ENCODE measurements at places on chromosomes 6 and 20.

DNA sequence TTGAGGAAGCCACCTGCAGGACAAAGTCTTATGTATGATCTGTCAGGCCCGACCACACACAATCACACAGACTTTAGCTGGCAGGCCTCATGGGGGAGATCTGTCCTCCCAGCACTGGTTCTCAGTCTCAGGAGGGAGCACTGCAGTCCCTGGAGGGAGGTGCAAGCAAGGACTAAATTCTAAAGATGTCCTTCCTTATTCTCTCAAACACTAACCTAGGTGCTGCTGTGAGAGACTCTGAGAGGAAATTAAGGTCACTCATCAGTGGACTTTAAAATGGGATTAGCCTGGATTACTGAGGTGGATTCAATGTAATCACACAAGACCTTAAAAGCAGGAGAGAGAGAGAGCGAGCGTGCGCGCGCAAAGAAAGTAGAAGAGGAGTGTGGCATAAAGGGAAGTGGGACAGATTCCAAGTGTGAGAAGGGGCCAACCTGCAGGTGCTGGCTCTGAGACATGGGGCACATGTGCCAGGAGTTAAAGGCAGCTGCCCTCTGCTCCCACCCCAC is 14.3 kb downstream of the GLO1 start:
- no peak for DNase-seq

DNA sequence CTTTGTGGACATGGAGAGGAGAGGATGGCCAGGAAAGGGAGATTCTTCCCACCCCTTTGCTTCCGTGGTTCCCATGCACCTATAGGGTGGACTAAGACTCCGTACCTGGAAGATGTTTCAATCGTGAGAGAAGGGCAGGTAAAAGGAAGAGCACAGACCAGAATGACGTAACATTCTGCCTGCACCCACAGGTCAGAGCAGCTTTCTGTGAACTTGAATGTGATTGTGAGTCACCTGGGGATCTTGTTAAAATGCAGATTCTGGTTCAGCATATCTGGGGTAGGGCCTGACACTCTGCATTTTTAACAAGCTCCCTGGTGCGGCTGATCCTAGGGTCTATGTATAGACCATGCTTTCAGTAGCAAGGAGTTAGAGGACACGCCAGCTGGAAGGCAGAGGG is 164.1 kb upstream of the SGK1 start:
- DNase-seq = no peak

- no peak for DNase-seq
These were observed 881.9 kb downstream of the QKI start for GRCh38 chr6:164296411-164296810.

GRCh38 chr20:61924211-61924857 is 141.3 kb downstream of the TAF4 start:
- DNase-seq = no peak

DNA sequence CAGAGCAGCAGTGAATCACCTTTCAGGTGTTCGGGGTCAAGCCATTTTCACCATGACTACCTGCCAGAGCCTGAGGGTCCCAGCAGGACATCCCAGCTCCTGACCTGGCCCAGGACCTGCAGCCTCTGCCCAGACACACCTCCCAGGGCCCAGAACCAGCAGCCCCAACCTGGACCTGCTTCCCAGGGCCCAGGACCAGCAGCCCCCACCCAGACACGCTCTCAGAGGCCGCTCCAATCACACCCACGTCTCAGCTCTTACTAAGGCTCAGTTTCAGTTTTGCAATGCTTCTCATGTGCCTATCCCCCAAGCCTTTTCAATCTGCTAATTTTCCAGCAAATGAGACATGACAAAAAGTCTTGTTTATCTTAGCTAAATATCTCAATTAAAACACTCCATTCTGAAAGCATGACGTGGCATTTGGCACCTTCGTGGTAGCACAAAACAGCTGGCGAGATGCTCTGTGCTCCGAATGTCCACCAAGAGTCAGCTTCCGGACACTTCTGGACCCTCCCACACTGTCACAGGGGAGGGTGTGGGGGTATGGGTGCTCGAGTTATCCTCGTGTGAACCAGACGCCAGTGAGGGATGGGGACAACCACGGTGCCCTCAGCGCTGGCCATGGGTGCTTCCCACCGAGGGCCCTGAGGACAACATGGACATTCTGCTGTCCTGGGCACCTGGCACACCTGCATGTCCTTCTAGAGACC is 253.2 kb downstream of the DLL1 start:
- DNase-seq = no peak

DNA sequence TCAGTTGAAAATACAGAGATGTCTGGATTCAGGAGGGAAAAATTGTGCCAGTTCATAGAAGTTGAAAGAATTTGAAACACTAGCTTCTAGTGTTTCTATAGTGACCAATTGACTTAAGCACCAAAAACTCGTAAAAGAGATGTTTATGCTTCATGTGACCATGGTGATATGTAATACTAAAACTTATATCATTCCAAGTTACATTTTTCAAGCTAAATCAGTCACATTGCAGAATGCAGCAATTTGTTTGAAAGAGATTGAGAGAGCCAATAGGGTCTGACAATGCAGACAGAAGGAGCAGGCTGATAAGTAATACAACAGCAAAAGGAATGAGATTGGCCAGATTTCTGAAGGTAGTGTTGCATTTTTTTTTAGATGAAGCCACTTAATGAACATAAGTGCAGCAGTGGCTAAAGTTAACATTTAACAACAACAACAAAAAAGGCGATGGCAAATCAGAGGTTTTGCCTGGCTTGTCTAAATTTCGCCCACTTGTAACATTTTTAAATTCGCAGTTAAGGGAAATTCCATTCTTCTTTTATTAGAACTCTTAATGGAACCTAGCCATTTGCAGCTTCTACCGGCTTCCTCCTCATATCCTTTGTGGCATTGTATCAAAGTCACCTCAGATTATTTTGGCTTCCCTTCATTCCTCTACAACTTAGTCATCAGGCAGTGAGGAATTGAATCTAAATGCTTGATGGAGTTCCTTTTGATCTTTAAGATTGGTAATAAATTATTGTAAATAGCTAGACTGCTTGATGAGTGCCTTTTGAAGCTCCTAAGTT is 484.0 kb upstream of the SOX4 start:
- DNase-seq = no peak

DNA sequence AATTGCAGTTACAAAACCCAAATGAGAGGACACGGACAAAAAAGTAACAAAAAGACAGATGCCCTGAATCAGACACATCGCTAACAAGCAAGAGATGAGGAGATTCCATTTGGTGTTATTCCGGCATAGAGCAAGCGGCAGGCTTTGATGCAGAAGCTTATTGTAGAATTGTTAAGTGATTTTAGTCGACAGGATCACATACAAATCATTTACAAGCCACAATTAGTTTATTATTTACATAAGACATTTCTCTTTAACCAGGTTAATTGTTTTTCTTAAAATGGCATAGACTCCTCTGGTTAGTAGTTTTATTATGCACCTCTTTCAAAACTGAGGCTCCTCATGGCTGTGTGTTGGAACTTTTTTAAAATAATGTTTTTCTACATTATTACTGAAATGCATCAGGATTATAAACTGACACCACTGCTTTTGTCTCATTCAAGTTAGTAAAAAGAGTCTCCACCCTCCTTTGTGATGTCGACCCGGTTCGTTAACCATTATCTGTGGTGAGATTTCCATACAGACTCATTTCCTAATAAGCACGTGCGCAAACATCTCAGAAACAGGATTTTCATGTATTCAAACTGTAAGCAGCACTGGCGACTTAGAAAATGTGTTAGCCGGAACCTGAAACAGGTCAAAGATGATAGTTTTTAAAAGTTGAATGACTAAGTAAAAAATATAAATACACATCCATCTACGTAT is 119.8 kb downstream of the COL12A1 start:
- no peak for DNase-seq

DNA sequence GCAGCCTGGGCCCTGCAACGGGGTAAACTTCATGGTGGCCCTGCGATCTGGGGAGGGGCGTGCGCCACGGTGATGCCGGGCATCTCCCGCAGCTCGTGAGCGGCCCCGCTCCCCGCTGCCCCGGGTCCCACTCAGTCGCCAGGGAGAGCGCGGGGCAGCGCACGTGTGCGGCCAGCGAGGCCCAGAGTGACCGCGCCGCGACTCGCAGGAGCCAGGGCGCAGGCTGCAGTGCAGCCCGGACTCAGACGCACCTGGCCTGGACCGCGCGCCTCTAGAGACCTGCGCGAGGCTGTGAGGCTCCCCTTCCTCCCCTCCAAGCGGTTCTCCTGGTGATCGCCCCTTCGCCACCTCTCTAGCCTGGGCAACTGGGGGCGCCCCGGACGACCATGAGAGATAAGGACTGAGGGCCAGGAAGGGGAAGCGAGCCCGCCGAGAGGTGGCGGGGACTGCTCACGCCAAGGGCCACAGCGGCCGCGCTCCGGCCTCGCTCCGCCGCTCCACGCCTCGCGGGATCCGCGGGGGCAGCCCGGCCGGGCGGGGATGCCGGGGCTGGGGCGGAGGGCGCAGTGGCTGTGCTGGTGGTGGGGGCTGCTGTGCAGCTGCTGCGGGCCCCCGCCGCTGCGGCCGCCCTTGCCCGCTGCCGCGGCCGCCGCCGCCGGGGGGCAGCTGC is 652 bp downstream of the BMP6 start:
- no peak for DNase-seq

DNA sequence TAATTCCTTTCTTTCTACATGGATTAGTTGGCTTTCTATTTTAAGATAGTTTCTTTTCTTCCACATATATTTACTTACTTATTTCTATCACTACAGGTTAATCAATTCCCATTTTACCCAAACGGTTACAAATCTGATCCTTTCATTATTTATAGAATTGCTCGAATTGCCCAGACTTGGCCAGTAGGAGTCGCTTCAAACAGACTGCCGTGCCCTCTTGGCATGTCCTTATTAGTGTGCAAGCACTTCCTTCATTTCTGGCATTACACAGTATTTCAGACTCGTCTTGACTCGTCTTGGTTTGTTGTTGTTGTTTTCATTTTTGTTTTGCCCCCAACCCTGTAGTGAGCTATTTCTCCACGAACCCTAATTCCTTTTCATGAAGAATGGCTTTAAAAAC is 74.6 kb downstream of the SAMD3 start:
- DNase-seq = no peak

- no peak for DNase-seq
These were observed 236.3 kb downstream of the BCAS1 start for GRCh38 chr20:53834062-53834442.

- DNase-seq = no peak
These were observed 25.7 kb upstream of the POU3F2 start for GRCh38 chr6:98808541-98809210.

GRCh38 chr6:30157999-30158398 is 3.0 kb downstream of the TRIM10 start:
- no peak for DNase-seq

GRCh38 chr20:15209537-15209936 is 872.1 kb upstream of the FLRT3 start:
- no peak for DNase-seq

DNA sequence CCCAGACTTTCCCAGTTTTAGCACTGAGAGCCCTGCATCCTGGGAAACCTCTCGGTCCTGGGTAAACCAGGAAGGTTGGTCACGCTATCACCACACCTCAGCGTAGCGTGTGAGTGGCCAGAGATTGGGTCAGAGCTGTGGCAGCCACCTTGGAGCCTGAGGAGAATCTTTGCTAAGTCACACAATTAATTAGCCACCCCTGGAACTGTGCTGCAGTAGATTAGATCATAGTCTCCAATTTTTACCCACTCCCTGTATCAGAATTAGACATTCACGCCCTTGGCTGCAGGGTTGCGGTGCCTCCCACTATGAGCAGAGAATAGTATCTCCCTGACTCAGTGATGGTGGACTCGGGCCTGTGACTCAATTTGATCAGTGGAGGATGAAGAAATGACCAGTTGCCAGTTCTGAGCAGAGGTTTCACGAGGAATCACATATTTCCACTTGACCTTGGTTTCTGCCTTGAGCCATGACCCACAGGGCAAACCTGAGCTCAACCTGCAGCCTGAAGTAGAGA is 6.0 kb upstream of the PTGIS start:
- no peak for DNase-seq

DNA sequence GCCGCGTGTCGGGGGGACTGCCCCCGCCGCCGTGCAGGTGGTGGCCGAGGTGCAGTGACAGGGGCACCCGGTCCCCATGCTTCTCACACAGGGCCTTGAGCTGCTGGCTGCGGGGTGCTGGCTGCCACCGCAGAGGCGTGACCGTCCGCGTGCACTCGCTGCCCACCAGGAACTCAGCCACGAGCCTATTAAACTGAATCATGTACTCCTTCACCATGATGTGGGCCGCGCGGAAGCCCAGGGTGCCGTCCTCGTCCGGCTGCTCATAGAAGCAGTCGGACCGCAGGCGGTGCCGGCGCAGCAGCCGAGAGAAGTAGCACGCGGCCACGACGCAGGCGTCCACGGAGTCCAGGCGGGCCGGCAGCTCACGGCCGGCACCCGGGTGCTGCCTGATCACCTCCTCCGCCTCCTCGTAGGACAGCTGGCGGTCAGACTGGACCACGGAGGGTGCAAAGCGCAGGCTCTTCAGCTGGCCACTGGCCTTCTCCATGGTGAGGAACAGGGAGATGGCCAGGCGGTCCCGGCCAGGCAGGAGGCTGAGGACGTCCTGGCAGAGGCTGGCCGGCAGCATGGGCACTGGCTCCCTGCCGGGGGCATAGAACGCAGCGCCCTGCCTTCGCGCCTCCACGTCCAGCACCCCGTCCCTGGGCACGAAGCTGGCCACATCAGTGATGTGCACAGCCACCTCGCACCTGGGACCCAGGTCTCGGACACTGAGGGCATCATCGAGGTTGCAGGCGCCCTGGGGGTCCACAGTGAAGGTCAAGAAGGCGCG is 9.8 kb downstream of the HELZ2 start:
- DNase-seq = no peak

GRCh38 chr20:45289942-45290676 is 16.5 kb upstream of the RBPJL start:
- no peak for DNase-seq

DNA sequence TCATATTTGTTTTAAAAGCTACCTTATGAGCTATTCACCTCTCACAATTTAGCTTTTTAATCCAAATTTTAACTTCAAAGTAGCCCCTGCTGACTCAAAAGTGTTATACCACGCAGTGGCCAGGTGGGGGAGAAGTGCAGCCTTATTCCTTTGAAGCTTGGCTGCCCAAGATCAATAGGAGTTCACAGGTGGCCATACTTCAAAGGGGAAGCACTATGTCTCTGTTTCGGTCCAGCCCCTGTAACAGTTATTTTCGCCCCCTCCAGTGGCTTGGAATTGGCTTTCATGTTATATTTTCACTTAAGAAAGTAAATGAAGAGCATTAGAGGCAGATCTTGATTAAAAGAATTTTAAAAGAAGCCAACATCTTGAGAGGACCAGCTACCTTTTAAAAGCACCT is 608.4 kb downstream of the EPHA7 start:
- no peak for DNase-seq

GRCh38 chr6:153618371-153619322 is 420.4 kb upstream of the OPRM1 start:
- DNase-seq = no peak

GRCh38 chr20:2564406-2564805 is 28.0 kb downstream of the TMC2 start:
- no peak for DNase-seq
